ENCODE measurements at places on chromosomes 7 and 10.
A peak's percentile ranks its signal among the peaks of the same experiment; 100 is the strongest.

GRCh38 chr10:31754803-31755624 is 173.6 kb downstream of the ARHGAP12 start:
- DNase-seq, result no peak

DNA sequence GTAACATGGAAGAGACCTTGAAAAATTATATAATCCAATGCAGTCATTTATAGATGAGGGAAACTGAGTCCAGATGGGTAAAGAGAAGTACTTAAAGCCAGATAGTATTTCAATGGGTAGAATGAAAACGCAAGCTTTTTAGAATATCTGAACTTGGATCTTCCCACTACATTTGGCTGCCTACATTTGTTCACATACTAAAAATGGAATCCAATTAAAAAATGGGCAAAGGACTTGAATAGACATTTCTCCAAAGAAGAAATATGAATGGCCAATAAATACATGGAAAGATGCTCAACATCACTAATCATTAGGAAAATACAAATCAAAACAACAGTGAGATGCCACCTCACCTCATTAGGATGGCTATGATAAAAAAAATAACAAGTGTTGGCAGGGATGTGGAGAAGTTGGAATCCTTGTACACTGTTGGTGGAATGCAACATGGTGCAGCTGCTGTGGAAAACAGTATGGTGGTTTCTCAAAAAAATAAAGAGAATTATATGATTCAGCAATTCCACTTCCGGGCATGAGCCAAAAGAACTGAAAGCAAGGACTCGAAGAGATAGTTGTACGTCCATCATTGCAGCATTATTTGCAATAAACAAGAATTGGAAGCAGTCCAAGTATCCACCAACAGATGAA is 188.0 kb downstream of the FRMD4A start:
- DNase-seq, result no peak

GRCh38 chr7:159238541-159238940 is 93.9 kb upstream of the VIPR2 start:
- no peak for DNase-seq

- no peak for DNase-seq
These were observed 127.3 kb upstream of the PCBD1 start for GRCh38 chr10:71015674-71016073.

GRCh38 chr7:155533120-155533826 is 13.1 kb downstream of the CNPY1 start:
- no peak for DNase-seq

DNA sequence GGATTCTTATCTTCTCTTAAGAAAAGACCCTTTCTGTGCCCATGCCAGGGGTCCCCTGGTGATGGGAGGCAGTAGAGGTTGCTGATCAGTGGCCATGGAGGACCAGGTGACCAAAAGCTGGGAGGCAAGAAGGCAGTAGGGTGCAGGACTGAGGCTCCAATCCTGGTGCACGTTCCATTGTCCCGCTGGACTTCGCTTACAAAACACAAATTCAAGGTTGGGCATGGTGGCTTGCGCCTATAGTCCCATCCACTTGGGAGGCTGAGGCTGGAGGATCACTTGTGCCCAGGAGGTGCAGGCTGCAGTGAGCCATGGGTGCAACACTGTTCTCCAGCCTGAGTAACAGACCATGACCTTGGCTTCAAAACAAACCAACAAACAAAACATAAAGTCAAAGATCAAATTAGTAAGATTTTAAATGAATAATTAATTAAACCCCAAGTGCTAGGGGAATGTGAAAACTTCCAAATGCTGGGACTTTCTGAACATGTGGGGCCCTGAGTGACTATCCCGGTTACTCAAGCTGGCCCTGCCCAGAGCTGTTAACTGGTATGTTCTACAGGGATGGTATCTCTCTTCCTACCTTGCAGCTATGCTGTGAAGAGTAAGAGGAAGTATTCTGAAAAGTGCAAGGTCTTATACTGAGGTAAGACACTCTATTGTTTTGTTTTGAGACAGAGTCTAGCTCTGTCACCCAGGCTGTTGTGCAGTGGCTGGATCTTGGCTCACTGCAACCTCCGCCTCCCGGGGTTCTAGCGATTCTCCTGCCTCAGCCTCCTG is 97.6 kb downstream of the LYZL2 start:
- no peak for DNase-seq

DNA sequence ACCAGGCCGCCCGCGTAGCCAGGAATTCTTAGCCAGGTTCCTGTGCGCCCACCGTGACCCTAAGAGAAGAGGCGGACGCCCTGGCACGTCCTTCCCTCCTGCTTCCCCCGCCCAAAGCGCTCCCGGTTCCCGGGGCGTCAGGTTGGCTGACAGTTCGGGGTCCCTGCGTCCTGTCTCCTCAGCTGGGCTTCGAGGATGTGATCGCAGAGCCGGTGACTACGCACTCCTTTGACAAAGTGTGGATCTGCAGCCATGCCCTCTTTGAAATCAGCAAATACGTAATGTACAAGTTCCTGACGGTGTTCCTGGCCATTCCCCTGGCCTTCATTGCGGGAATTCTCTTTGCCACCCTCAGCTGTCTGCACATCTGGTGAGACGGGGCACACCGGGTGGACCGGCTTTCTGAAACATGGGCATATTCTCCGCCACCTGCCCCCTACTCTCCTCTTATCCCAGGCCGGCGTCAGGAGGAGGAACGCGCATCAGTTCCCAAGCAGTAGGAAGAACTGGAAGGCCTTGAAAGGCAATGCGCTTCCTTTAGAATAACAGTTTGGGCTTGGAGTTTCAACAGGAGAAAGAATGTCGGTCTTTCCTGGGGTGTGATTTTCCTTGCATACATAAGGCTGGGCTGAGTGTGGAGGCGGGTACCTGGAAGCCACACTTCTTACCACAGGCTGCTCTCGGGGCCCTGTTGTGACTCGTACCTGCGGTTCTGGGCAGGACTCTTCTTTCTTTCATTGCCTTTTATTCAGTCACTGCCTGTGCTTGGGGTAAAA is 728 bp downstream of the CAV2 start:
- peak; percentile 63 for DNase-seq

DNA sequence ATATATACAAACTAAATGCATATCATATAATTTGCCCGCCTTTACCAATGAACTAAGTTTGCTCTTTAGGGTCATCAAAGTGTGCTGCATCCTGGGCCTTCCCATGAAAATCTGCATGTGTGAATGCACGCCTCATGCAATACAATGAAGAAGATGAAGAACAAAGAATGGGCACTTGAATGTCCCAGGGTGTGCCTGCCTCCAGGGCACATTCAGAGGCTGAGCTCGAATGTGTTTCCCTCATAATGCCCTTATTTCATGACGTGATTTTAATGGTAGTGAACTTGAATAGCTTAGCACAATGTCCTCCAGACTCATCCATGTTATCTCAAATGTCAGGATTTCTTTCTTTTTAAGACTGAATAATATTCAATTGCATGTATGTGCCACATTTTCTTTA is 824.9 kb downstream of the TNS3 start:
- no peak for DNase-seq

- no peak for DNase-seq
These were observed 124.8 kb downstream of the CPED1 start for GRCh38 chr7:121113288-121113687.

DNA sequence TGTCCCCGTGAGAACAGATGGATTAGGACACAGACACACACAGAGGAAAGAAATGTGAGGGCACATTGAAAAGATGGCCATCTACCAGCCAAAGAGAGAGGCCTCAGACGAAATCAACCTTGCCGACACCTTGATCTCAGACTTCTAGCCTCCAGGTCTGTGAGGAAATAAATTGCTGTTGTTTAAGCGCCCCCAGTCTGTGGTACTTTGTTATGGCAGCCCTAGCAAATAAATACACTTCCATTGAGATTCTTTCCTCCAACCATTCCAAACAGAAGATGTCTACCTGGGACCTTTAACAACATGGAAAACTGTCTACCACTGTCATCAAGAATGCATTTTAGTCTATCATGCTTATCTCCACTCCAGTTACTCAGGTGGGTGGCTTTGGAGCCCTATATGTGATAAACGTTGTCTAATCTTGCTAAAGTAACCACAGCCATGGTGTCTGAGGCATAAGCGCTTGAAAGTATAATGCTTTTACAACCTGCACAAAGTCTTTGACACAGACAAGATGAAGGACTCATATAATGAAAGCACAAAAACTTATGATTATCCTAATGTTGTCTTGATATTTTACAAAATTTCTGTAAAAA is 244.3 kb downstream of the MTERF1 start:
- peak; percentile 34 for DNase-seq

DNA sequence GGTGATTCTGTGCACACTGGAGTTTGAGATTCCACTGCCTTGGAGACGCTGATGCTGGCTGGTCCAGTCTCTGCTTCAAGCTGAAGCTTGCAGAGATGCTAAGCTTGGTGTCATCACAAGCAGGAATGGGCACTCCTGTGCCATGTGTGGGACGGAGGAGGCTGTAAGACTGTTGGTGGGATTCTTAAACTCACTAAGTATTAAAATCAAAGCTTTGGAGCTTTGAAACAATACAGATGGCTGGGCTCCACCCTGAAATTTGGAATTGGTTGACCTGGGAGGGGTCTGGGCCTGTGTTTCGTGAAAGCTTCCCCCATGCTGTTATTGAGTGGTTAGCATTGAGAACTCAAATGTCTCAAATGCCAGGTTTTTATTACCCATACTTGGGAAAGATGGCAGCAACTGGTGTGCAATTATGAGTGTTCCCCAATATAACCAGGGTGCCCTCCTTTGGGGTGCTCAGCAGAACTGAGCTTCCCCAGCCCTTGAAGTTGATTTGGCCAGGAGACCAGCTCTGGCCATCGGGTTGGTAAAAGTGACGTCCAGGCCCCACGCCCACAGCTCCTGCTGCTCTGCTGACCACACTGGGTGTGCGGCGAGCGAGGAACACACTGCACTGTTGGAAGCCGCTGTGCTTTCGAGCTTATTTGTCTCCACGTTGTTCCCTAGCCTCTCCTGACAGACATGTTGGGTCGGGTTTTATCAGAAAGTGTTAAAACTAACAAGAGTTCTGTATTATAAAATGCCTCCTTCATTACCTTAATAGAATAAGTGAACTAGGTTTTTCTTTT is 377.7 kb downstream of the GLRX3 start:
- no peak for DNase-seq

DNA sequence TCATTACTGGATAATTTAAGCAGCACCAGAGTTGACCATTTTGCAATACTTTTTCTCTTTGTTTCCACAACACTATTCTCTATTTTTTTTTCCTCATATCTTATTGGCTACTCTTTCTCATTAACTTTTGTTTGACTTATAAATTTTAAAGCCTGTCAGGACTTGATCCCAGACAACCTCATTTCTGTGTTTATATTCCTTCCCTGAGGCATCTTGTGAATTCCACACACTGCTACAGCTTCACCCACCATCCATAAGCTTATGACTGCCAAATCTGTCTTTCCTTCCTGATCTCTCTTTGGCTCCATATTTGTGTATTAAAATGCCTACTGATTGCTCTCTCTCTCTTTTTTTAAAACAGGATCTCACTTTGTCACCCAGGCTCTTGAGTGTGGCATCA is 124.6 kb upstream of the MBL2 start:
- DNase-seq, result no peak

- DNase-seq, result no peak
These were observed 67.8 kb upstream of the NXPH1 start for GRCh38 chr7:8365499-8366110.

DNA sequence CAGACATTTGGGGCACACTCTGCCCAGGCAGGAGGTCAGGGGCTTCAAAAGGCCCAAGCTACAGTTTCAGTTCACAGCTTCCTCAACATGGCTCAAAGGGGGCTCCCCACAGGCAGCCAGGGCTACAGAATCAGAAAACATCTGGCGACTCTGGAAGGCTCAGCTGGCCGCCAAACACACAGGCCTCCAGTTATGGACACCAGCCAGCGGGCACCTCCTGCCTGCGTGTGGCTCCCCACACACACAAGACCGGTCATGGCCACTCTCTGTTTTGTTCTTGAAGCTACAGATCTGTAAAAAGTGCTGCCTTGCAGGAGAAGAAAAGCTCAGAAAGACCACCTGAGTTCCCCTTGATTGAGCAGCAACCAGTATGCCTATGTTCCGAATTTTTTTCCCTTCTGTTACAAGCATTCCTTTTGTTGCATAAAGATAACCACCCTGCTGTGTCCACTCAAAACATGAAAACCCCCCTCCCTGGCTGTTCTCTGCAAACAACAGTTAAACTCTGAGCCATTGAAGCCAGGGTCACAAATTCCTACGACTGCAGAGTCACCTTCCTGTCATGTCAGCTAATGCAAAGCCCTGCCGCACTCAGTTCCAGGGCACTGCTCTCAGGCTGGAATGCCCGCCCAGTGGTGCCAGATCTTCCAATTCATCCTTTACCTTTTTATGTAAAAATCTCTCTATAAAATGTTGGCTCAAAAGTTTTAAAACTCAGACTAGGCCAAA is 33.6 kb downstream of the VSTM4 start:
- DNase-seq, result peak; percentile 71

DNA sequence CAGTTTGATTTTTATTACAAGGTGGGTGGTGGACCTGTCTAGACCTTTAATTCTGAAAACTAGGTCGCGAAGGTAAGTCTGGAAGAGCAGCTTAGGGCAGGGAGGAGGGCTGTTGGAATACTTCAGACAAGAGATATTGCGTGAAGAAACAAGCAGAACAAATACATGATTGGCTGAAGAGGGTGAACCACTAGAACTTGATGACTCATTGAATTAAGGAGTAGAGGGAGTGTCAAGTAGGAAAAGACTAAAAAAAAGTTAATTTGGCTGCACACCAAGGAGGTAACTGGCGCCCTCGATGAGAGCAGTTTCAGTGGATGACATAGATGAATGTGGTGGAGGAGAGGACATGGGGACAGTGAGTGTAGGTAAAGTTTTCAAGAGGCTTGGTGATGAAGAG is 41.3 kb downstream of the WNT2 start:
- no peak for DNase-seq

GRCh38 chr10:112671743-112672142 is 224.7 kb downstream of the VTI1A start:
- DNase-seq, result no peak

DNA sequence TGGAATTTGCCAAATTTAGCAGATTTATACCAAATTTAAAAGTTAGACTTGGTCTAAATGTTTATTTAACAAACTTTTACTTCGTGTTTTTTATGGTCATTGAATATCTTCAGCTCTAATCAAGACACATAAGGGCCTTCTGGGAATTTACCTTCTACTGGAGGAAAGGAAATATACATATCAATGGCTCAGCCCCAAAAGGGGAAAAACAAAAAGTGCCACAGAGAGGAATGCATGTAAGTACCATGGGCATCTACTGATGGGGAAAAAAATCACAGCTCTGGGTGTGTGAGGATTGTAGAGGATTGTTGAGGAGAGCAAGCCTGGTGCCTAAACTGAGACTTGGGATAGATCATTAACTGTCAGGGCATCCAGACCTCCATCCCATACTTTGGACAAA is 260.3 kb downstream of the SORCS1 start:
- no peak for DNase-seq

- no peak for DNase-seq
These were observed 1.8 kb upstream of the CEP41 start for GRCh38 chr7:130442601-130443000.

- DNase-seq, result no peak
These were observed 1136.8 kb upstream of the AUTS2 start for GRCh38 chr7:68461430-68461829.

DNA sequence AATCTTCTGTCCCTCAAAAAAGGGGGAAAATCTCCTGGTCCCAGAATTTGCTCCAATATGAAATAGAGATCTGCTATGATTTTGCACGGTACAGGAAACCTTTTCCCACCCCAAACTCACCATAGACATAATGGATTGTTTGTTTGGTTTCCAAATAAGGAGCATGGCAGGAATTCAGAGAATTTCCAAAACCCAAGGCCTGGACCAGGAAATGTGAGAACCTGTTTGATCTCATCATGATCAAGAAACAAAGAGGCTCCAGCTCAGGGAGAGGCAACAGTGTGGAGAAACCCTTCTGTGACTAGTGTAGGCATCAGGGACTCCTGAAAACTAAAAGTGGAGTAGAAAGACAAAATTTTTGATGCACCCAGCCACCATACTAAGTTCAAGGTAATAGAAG is 1548.1 kb upstream of the LRRTM3 start:
- DNase-seq, result no peak

Measured in RPMI8226 (cell line).